ENCODE measurements at places on chromosomes 2 and 18.

- no peak for DNase-seq
Measured at GRCh38 chr2:103960129-103960513, 893.8 kb upstream of the POU3F3 start.

- no peak for DNase-seq
Measured at GRCh38 chr2:207285473-207285815, 119.7 kb upstream of the KLF7 start.

DNA sequence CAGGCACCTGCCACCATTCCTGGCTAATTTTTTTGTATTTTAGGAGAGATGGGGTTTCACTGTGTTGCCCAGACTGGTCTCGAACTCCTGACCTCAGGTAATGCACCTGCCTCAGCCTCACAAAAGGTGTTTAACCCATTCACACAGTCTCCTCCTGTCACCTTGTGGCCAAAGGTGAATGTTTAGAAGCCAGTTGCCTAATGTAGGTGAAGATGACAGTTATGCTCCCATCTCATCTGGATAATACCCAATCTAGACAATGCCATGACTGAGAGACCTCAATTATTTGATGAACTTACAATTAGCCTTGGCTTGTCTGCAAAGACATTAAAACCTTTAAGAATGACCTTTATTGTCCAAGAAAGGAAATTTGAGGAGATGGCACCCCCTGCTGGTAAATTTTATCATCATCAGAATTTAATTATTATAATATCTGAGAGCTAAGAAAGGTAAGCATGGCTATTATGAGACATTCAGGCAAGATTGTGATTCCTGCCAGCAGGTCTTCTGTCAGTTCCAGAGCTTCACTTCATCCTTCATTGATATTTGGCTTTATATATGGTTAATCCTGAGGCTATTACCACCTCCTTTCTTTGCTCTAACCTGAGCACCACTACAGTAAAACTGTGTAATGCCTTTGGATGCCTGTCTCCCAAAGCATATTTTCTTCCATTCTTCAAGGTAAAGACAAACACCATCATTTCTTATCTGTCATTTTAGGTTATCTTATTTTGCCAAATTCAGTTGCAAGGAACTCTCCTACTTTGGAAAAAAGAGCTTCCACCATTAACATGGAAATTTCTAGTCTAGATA is 117.6 kb downstream of the FAM124B start:
- no peak for DNase-seq

DNA sequence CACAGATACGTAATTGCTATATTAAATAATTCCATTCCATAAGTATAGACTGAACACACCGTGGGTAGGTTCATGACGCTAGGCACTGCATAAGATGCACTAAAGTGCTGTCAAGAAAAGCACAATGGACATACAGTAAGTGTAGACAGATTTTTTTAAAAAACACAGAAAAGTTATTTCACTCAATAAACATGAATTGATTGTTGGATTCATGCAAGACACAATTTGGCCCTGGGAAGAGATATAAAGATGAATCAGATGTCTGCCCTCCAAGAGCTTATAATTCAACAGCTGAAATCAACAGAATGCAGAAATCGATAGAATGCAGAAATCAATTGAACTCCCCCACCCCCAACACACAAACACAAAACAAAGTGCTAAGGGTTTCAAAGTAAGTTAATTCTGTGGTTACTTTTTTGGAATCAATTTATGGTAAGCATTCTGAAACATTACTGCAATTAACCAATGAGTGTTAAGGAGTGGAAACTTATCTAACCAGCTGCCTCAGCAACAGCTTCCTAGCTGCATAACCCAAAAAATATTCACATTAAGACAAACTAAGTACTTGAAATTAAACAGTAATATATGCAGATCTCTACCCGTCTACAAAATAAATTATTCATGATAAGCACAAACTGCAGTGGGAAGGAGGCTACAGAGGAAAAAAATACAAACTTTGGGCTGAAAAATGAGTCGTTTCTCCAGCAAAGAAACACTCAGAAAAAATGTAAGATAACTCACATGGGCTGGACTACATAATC is 1.6 kb downstream of the NBAS start:
- DNase-seq: no peak

DNA sequence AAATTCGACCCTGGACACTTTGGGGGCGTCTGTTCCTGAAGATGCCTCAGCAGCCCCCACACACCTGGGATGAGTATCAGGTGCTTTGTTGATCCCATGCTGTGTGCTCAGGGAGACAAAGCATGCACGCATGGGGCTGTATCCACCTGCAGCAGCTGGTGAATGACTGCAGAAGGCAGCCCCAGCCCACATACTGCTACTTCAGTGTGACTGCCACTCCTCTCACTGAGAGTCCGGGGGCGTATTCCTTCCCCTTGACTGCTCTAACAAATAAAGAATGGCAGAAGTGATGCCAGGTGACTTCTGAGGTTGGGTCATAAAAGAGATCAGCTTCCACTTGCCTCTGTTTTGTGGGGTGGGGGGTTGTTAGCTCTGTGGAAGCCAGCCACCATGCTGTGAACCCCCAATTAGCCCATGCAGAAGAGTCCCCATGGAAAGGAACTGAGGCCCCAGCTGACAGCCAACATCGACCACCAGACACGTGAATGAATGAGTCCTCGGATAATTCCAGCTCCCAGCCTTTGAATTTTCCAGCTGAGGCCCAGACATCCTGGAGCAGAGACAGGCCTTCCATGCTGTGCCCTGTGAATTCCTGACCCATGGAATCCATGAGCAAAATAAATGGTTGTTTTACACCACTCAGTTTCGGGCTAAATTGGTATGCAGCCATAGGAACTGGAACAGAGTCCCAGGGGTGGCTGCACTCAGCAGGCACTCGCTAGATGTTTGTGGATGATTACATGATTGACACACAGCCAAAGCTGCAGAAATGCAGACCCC is 289.3 kb downstream of the CELF4 start:
- no peak for DNase-seq

GRCh38 chr18:49381267-49381845 is 79.1 kb downstream of the DYM start:
- DNase-seq: no peak

DNA sequence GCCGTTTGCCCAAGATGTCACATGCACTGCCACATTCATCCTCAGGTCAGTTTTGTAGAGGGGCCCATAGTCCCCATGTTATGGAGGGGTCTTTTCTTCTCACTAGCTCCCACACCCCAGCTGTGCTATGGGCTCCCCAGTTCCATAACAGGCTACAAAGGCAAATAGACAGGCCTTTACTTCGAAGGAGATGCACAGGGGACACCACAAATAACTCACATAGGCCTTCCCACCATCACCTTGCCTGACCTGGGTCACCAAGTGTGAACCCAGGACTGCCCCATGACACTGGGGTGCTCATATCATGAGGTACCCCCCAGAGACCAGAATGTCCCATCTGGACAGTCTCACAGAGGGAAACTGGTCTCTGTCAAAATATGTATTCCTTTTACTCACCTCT is 15.0 kb upstream of the INO80C start:
- DNase-seq: no peak

- no peak for DNase-seq
Measured at GRCh38 chr18:36706134-36706881, 122.5 kb downstream of the TPGS2 start.

DNA sequence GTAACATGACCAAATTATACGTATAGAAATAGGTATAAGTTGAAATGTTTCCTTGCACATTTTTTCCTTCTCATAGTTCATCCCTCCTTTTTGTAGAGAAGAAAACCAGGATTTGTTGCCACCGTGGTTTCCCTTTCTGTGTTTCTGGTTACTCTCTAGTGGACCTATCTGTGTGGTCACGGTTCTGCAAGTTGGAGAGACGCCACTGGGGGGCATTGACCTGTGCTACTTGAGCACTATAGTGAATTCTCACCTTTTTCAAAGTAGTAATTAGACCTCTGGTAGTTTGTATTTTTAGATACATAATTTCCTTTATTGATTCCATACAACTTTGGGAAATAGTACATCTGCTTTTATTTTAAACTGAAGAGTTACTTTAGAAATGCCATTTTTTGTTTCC is 444.8 kb downstream of the PTPRM start:
- DNase-seq: no peak

DNA sequence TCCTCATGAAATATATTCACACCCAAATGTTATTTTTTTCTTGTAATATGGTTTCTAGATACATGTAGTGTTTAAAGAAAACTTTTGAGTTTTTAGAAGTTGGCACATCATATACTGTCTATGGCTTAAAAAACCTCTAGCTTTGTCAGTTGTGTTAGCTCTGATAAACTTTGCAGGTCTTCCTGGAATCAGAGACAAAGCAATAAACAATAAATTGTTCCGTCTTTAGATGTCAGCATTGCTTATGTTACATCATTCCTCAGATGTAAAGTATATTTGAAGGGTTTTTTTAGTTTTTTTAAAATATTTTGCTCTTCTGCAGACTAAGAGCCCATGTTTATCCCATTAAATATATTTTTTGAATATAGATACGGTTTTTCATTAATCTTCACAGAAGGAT is 145.1 kb downstream of the GPD2 start:
- no peak for DNase-seq

- DNase-seq: no peak
Measured at GRCh38 chr2:19793132-19793750, 108.5 kb downstream of the TTC32 start.

DNA sequence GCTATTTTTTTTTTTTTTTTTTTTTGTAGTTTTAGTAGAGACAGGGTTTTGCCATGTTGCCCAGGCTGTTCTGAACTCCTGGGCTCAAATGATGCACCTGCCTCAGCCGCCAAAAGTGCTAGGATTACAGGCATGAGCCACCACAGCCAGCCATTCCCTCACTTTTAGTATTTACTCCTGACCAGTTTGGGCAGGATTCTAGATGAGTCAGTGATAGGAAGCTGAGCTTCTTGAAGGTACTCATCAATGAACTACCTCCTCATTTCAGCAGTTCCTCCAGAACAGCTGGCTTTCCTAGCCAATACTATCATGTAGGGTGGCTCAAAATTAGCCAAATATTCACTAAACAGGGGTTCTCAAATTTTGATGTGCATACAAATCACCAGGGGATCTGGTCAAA is 57.2 kb downstream of the CYBRD1 start:
- no peak for DNase-seq

GRCh38 chr2:57760381-57760801 is 286.2 kb upstream of the VRK2 start:
- no peak for DNase-seq

DNA sequence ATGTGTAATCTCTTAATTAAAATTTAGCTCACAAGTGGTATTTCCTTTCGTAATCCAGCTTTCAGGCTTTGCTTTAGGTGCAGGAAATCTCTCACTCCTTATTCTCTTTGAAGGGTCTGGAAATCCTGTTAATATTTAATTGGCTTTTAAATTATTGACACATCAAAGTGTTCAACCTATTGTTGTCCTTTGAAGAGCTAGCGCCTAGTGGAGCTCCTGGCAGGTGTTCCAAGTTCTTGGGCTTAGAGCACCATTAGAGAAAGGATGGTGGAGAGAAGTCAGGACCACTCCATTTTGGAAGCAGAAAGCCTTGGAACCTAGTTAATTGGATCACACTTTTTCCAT is 92.4 kb downstream of the CABLES1 start:
- DNase-seq: no peak

- no peak for DNase-seq
Measured at GRCh38 chr2:104049981-104050380, 803.9 kb upstream of the POU3F3 start.

DNA sequence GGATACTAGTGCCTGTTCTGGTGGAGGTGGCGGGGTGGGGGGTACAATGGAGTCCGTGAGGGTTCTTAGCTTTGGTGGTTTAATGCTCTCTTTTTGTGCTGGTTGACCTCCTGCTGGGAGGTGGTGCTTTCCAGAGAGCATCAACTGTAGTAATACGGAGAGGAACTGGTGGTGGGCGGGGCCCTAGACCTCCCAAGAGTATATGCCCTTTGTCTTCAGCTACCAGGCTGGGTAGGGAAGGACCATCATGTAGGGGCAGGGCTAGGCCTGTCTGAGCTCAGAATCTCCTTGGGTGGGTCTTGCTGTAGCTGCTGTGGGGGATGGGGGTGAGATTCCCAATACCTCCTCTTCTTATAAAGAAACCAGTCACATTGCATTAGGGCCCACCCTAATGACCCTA is 27.1 kb downstream of the CAMKMT start:
- no peak for DNase-seq

GRCh38 chr2:43224571-43225092 is 1.8 kb downstream of the ZFP36L2 start:
- DNase-seq: no peak

GRCh38 chr18:21496277-21496835 is 104.1 kb downstream of the ESCO1 start:
- no peak for DNase-seq

- no peak for DNase-seq
Measured at GRCh38 chr2:16104949-16105668, 164.8 kb downstream of the MYCN start.

DNA sequence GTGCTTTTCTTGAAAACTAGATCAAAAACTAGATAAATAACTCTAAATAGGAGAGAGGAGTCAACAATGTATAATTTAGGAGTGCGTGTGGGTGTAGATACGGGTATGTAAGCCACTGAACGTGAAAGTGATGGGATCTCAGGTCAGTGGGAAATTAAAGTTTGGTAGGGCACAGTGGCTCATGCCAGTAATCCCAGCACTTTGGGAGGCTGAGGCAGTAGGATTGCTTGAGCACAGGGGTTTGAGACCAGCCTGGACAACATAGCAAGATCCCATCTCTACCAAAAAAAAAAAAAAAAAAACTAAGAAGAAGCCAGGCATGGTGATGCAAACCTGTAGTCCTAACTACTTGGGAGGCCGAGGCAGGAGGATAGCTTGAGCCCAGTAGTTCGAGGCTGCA is 247.1 kb downstream of the ANAPC1 start:
- DNase-seq: no peak

DNA sequence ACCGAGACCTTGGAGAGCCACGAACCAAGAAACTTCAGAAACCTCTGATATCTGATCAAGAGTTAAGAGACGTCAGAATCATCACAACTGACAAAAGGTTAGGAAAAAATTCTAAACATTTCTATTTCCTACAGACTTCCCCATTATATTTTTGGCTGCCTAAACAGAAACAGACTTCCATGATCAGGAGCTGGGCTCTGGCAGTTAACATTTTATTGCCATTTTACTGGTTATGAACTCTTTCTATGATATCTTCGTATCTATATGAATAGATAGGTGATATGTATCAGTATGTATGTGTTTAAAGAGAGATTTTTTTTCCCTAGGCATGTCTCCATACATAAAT is 31.1 kb upstream of the PPP1R1C start:
- no peak for DNase-seq

- DNase-seq: no peak
Measured at GRCh38 chr2:174121612-174122011, 126.7 kb downstream of the OLA1 start.

DNA sequence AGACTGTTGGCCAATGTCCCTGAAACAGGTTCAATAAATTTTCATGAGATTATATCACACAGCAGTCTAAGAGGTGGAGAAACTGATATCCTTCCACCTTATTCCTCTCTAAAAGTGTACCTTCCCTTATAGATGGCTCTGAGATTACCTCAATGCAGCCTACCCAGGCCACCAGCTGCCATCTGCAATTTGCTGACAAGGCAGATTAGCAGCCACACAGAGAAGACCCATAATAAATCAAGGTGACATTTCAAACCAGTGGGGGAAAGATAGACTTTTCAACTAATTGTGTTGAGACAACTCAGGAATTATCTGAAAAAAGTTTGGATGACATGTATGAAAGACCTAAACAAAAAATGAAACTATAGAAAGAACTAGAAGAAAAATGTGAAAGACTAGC is 43.2 kb downstream of the ZBTB7C start:
- DNase-seq: no peak
